NCI-H187 (cell line): ENCODE measurements at places on chromosomes 3 and 15.

DNA sequence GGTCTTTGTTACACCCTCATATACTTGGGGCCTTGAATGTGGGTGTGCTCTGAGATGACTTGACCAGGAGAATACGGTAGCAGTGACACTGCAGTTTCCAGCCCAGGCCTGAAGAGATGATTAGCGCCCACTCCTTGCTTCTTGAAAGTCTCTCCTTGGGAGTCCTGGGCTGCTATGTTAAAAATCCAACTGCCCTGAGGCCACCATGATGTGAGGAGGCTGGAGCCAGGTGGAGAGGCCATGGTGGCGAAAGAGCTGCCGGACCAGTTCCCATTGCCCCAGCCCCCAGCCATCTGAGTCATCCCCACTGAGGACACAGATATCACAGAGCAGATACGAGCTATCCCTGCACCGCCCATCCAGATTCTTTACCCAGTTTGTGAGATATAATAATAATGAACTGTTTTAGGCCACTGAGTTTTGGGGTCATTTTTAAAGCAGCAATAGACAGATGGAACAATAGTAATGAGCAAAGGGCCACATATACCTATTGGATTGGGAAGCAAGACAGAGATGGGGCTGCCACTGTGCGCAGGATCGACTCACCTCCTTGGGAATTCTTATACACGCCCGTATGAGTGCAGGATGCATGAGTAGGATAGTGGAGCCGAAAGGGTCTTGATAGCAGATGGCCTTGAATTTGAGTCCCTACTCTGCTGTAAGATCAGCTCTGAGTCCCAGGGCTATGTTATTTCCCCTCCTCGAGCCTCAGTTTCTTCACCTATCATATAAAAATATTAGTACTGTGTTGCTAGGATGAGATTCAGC, 12.1 kb upstream of the GATA2 start:
- no peak for DNase-seq

GRCh38 chr15:40702077-40702476, 7.1 kb downstream of the RAD51 start:
- no peak for DNase-seq

DNA sequence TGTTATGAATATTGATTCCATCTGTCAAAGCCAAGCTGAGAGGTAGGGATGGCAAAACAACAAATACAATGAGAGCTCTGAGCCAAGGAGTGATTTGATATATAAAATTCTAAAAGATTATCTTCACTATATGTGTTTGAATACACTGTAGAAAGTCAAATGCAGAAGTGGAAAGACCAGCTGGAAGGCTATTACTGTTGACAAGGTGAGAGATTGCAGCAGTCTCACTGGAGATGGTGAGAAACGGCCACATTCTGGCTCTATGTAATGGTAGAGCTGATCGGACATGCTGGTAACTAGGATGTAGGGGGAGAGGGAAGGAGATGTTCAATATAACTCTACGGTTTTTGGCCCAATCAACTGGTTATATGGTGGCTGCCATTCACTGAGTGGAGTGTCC, 434.2 kb upstream of the SUCLG2 start:
- no peak for DNase-seq

DNA sequence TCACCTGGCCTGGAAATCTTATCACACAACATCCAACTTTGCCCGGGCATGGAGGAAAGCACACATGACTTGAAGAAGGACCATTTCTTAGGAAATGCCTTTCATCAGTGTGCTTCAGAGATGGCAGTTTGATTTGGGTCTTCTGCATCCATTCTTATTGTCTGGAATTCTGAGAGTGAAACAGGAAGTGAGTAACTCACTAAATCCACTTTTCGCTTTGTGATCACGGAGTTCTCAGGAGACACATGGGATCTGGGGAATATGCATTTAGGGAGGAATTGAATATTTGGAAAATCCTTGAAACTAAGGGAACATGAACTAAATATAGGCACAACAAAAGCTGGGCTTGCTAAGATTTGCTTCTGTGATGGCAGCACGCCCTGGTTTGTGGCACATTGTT, 212.5 kb upstream of the FEZF2 start:
- no peak for DNase-seq

DNA sequence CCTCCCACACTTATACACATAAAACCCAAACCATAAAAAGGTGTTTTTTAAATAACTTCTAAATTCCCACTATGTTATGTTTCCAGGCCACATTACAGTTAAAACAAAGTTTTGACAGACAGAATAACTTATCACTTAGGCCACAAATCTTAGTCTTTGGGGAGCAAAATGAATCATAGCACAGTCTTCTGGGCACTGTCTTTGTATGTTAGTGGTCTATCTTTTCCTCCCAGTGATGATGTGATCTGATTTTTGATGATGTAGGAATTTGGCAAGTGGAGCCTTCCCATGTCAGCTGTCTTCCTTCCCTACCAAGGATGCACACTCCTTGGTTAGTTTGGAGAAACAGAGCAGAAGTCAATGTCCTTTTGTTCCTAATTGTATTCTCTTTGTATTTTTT, 67.3 kb downstream of the THSD4 start:
- no peak for DNase-seq

GRCh38 chr3:133849346-133849745, 43.7 kb downstream of the SRPRB start:
- DNase-seq: no peak

- DNase-seq: no peak
These were observed 78.8 kb upstream of the NSMCE3 start for GRCh38 chr15:29348336-29348914.

- DNase-seq: no peak
These were observed 31.1 kb downstream of the AGTR1 start for GRCh38 chr3:148728753-148729152.

GRCh38 chr15:69727121-69727924, 274.7 kb downstream of the RPLP1 start:
- DNase-seq: no peak

DNA sequence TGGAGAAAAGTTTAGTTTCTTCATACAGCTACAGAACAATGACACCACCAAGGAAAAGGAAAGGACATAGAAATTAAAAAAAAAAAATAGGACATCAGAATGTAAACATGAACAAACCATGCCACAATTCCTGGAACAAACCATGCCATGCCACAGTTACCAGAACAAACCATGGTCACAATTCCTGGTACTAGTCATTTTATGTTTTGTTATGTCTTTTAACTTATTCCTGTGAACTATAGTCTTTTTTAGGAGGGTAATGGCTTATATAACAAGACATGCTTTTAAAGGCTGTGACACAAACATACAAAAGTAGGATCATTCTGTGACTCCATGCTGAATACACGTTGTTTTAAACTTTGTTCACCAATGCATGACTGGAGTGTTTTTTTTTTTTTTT, 42.8 kb downstream of the CD47 start:
- DNase-seq: no peak

- no peak for DNase-seq
These were observed 233.4 kb downstream of the LSAMP start for GRCh38 chr3:116211901-116212300.

- no peak for DNase-seq
These were observed 55.4 kb upstream of the KCNMB2 start for GRCh38 chr3:178480795-178481194.

GRCh38 chr3:194618858-194619608, 14.2 kb downstream of the TMEM44 start:
- DNase-seq: no peak

GRCh38 chr15:83582381-83582780, 71.5 kb upstream of the ADAMTSL3 start:
- DNase-seq: no peak

GRCh38 chr15:42133356-42133755, 23.1 kb downstream of the PLA2G4F start:
- DNase-seq: no peak

GRCh38 chr3:126261037-126261436, 80.7 kb upstream of the ALDH1L1 start:
- no peak for DNase-seq

- DNase-seq: no peak
These were observed 324.7 kb upstream of the RGMA start for GRCh38 chr15:93413745-93414144.

DNA sequence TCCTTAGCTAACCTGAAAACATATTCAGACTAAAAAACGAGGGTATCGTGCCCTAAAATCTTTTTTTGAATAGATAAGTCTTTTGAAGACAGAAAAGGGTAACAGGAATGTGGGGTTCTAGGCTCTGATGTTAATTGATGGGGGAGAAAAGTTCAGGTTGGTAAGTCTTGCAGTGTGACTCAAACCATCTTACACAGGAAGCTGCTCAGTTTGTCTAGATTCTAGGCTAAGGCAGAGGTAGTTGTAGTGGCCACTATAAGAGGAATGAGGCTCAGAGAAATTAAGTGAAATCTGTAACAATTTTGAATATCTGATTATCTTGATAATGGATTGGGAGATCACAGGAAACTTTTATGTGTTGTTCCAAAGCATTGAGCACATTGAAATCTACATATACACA, 267.9 kb downstream of the PDCD6IP start:
- DNase-seq: no peak

- no peak for DNase-seq
These were observed 237.1 kb downstream of the EBLN2 start for GRCh38 chr3:73298243-73299183.

GRCh38 chr15:57792724-57793449, 86.4 kb downstream of the POLR2M start:
- DNase-seq: no peak

DNA sequence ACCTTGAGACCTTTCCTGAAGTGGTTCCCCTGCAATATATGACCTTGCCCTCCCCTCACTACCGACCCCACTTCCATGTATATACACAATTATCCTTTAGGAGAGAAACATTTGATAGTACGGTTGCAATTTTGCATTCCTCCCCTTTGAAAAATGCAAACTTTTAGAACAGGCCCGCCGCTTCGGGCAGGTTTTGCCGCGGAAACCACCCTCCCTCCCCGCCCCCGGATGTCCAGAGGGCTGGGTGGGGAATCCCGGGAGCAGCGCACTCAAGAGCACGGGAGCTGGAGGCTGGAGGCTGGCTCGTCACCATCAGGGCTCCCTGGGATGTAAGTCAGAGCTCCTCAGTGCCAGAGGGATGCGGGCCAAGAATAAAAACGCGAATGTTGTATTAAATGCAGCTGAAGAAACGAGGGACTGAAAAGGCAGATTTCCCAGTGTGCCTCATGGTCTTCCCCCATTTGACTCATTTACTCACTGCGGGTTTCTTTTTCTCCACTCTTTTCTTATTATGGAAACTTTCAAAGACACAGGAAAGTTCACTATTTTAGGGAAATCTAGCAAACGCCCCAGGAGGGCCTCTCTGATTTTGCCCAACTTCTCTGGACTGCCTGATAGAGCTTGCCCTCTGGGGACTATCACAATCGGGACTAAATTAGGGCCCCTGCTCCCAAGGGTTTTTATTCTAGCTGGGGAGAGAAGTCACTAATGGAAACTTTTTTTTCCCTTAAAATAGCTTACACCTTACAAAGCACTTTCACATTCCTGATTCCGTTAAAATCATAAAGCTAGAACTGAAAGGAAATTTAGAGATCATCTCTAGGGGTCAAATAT, 2.9 kb upstream of the USP3 start:
- no peak for DNase-seq

- DNase-seq: no peak
These were observed 221.2 kb upstream of the CNTN6 start for GRCh38 chr3:871651-872050.

- no peak for DNase-seq
These were observed 74.9 kb upstream of the CHRNB4 start for GRCh38 chr15:78715930-78716329.

GRCh38 chr3:44093531-44093930, 148.2 kb upstream of the TOPAZ1 start:
- no peak for DNase-seq

- DNase-seq: no peak
These were observed 48.4 kb downstream of the SLC41A3 start for GRCh38 chr3:126035362-126036050.

GRCh38 chr3:69590111-69590510, 149.2 kb upstream of the MITF start:
- DNase-seq: no peak

DNA sequence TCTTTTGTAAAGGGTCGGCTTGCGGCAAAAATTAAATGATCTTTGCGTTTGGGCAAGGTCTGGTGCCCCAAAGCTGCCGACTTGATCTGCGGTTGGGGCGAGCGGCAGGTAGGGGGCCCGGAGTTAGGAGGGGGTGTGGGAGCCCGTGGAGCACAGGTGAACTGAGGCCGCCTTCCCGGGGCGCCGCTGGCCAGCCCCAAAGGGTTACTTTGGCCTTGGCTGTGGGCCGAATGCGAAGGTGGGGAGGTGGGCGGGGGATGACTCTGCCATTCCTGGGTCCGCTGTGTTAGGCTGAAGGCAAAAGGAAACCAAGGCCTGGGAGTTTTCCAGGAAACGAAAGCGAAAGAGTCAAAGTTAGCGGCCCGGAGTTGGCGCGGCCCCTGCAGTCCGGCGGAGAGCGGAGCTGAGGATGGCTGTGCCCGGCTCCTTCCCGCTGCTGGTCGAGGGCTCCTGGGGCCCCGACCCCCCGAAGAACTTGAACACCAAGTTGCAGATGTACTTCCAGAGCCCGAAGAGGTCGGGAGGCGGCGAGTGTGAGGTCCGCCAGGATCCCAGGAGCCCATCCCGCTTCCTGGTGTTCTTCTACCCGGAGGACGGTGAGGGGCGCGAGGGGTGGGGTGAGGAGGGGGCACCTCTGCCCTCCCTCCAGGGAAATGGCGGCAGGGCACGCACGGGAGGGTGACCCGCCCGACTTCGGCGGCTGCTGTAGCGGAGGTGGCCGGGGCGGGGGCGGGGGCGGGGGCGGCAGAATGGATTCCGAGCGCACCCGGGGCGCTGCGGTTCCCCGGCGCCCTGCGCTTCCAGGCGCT, at the start of gene PARP14:
Gene PARP14, plus strand, starts transcription at position 365 of the 809 bp plus-strand sequence. Its CDS starts 45 bp downstream, at position 410.
- peak; percentile 10 for DNase-seq

GRCh38 chr3:53250453-53250852, 5.4 kb downstream of the TKT start:
- DNase-seq: no peak

GRCh38 chr3:170419557-170420087, 954 bp downstream of the CLDN11 start:
- DNase-seq: no peak

- DNase-seq: no peak
These were observed 38.7 kb downstream of the ANP32A start for GRCh38 chr15:68781766-68782588.

DNA sequence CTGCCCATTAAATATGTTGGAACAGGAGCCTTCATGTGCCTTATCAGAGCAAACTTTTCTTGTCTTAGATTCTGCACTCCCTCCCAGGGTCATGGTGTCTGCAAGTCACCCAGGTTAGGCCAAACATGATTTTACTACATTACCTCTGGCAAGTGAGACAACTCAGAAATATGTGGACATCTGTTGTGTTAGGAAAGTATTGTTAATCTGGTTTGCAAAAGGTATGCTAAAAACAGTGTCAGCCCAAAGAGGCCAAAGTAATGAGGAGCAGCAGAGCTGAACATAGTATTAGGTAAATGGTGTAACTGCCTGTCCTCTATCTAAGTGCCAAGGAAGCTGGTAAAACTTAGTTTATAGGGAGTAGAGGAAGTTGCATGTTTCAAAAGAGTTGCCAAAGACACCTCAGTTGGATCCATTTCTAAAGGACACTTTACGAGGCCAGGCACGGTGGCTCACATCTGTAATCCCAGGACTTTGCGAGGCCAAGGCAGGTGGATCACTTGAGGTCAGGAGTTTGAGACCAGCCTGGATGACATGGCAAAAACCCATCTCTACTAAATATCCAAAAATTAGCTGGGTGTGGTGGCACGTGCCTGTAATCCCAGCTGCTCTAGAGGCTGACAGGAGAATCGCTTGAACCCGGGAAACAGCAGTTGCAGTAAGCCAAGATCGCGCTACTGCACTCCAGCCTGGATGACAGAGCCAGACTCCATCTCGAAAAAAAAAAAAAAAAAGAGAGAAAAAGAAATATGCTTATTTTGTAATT, 22.5 kb upstream of the PPIB start:
- DNase-seq: no peak

- no peak for DNase-seq
These were observed 35.1 kb downstream of the GJD2 start for GRCh38 chr15:34719695-34720094.
